ENCODE measurements at places on chromosomes 3 and 15.

DNA sequence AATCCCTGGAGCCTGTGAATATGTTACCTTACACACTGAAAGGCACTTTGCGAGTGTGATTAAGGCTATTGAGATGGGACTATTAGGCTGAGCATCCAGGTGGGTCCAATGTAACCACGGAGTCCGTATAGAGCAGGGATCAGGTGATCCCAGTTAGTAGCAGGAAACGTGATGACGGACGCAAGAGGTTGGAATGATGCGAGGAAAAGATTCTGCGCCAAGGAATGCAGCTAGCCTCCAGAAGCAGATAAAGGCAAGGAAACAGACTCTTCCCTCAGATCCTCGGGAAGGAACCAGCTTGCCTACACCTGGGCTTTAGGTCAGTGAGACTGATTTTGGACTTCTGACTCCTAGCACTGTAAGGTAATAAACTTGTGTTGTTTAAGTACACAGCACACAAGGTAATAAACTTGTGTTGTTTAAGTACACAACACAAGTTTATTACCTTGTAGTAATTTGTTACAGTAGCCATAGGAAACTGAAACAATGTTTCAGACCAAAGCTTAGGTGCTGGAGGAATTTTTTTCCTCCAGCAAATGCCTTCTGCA is 125.0 kb downstream of the CHST2 start:
- DNase-seq: no peak

GRCh38 chr15:49288391-49288790 is 118.3 kb downstream of the GALK2 start:
- no peak for DNase-seq

DNA sequence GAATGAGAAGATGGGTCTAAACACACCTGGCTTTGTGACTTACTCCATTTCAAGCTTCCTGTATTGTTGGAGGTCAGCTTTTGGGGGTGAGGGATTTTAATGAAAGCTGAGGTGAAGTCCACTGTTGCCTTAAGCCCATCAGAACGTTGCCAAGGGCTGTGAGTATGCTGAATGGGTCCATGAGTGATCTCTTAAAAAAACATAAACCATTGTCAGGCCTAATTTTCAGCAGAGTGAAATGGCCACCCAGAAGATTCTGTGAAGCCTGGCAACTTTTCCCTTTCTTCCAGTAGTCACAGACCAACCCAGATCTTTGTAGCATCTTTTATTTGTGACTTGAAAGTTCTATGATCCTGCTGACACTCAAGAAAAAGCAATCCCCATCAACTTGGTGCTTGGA is 87.0 kb downstream of the SMAD3 start:
- no peak for DNase-seq

- peak; percentile 45 for DNase-seq
These were observed 21.8 kb downstream of the P2RY12 start for GRCh38 chr3:151362751-151363174.

- DNase-seq: no peak
These were observed 76.3 kb downstream of the SUCNR1 start for GRCh38 chr3:151949706-151950105.

- DNase-seq: no peak
These were observed 9.5 kb downstream of the ALG3 start for GRCh38 chr3:184239221-184239620.

DNA sequence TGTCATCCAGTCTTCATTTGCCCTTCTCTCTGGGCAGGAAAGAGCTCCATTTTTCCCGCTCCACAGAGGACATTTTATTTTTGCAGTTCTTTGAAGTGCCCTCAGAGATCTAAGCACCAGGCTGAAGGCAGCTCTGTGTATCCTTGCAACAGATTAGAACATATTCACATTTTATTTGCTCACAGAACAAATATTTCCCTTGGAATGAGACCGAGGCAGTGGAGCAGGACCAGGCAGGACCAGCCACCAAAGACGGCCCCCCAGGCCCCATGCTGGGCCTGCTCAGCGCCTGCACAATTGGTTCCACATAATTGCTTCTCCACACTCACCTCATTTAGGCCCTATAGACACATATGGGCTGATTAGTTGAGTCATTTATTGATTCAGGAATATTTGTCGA is 15.7 kb upstream of the ETV5 start:
- DNase-seq: no peak

DNA sequence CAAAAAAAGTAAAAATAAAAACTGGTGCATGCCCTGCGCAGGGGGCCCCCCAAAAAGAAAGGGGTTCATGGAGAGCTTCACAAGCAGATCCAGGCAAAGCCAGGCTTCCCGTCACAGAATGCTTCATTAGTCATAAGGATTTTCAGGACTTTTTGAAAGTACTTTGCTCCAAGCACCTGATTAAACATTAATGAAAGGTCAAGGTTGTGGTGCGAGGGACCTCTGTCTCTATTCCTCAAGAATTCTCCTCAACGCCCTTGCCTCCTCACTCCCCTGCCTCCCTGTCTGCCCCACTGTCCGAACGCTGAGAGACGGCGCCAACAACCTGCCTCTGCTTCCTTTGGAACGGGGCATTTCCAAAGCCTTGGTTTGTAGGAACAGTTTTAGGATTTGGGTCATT is 240.1 kb upstream of the IGF1R start:
- no peak for DNase-seq

DNA sequence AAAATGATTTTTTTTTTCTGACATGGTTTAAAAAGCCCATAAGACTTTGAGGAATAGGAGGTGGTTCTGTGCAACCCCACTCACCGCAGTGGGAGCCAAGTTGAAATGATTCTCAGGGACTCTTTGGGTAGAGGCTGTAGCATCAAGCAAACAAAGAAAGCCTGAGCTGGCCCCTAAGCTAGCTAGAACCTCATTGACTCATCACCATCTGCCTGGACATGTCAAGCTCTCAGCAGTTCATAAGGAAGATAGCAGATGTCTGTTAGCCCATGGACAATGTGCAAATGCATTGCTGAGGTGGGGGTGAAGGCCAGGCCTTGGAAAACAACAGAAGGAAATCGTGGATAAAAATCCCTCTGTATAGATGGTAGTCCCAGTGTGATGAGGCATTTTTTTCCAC is 234.8 kb downstream of the NR2F2 start:
- no peak for DNase-seq

- DNase-seq: peak; percentile 33
These were observed 295.8 kb upstream of the LRRN1 start for GRCh38 chr3:3503411-3503810.

GRCh38 chr3:71955240-71956068 is 170.5 kb upstream of the PROK2 start:
- DNase-seq: peak; percentile 87

All from fibroblast of skin of back (primary cell).